Fibroblast of the conjunctiva (primary cell): ENCODE measurements at places on chromosomes 16 and 17.

DNA sequence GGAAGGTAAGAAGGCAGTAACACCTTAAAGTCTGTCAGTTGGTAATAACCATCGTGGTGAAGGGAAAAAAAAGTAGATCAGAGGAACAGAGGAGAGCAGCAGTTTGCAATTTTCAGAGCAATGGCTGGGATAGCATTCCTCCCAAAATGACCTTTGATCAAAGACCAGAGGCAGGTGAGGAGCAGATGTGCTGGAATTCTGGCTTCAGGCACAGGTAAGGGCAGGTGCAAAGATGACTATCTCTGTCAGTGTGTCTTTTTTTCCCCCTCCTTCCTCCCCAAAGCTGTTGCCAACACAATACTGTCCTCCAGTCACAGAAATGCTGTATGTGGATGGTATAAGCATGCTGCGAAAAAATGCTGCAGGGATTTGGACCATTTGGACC lies 166.7 kb downstream of the XYLT1 start:
- DNase-seq = no peak

DNA sequence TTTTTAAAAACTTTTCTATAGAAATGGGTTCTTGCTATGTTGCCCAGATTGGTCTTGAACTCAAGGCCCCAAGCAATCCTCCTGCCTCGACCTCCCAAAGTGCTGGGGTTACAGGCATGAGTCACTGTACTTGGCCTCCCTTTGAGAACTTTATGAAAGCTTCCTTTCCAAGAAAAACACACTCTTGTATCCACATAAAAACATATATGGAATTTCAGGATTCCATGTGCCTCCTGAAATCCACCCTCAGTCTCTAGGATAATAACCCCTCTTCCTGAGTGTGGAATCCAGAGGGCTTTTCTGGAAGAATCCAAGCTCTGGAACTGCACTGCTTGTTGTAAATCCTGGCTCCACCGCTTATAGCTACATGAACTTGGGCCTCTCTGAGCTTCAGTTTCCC lies 53.2 kb upstream of the MRTFB start:
- DNase-seq = no peak

GRCh38 chr17:47735536-47736011 lies 2.5 kb downstream of the TBX21 start:
- no peak for DNase-seq

GRCh38 chr16:19520861-19521331 lies 1.0 kb downstream of the GDE1 start:
- DNase-seq = no peak

DNA sequence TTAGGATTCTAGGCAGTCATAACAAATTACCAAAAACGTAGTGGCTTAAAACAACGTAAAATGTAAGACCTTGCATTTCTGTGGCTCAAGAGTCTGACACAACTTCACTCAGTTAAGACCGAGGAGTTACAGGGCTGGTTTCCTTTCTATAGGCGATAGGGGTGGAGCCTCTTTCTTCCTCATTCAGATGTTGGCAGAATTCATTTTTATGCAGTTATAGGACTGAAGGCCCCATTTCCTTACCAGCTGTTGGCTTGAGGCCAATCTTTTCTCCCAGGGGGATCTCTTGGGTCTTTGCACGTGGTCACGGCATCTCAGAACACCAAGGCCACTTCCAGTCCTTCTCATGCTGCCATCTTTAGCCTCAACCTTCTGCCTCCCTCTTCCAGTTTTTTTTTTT lies 145.2 kb downstream of the KCNJ2 start:
- no peak for DNase-seq

DNA sequence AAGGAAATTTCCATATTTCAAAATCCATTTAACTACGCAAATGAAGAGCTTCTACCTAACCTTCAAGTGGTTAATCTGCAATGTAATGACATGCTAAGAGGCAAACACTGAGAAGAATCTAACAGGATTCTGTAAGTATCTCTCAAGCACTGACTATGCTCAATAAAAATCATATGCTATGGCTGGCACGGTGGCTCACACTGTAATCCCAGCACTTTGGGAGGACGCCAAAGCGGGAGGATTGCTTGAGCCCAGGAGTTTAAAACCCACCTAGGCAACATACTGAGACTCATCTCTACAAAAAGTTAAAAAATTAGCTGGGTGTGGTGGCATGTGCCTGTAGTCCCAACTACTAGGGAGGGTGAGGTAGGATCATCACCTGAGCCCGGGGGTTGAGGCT lies 32.7 kb downstream of the GNA13 start:
- no peak for DNase-seq

DNA sequence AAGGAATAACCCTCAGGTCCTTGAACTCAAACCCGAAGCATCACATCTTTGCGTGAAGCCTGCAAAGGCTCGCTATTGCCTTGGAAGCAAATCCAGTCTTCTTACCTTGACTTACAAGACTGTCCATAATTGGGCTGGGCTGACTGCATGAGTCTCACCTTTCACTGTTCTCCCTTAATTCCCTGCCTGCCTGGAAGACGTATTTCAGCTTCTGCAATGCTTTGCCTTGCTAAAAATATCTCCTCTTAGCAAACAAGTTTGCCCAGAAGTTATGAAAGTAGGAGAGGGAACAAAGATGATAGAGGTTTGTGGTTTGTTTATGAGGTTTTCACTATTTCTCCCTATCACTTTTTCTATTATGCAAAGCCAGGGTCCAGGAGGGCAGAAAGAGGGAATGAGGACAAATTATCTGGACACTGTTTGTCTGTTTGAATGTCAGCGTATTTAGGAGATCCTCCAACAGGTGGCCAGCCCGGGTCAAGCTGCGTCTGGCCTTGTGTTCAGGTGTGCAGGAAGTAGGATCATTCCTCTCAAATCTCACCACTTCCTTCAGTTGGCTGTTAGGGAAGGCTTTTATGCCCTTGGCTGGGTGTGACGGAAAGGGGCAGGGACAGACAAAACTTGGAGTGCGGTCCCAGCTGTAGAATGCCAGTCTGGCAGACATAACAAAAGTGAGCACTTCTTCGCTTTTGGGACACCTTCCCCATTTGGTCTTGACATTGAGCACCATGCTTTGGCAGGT lies 488.9 kb downstream of the CDH13 start:
- no peak for DNase-seq

GRCh38 chr17:48724251-48725003 lies 1.4 kb downstream of the PRAC2 start:
- peak; percentile 51 for DNase-seq

GRCh38 chr17:74861662-74862107 lies 2.0 kb upstream of the GRIN2C start:
- DNase-seq = no peak

DNA sequence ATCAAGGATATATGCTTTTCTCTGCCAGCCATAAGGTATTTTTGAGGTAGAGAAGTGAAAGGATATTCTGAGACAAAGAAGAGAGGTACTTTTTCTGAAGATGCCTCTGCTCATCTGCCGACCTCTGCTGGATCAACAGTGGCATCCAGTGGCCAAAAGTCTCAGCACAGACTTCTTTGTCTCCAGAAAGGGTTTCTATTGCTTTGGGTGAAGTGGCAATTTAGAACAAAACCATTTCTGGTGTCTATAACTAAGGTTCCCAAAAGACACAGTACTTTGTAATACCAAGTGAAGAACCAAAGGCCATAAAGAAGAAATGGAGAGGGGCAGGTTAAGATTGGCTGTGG lies 155.2 kb upstream of the C17orf78 start:
- DNase-seq = no peak
